ENCODE measurements at places on chromosomes 12 and 14.

- no peak for DNase-seq
Observed at GRCh38 chr14:52051871-52052270, 17.0 kb downstream of the NID2 start.

DNA sequence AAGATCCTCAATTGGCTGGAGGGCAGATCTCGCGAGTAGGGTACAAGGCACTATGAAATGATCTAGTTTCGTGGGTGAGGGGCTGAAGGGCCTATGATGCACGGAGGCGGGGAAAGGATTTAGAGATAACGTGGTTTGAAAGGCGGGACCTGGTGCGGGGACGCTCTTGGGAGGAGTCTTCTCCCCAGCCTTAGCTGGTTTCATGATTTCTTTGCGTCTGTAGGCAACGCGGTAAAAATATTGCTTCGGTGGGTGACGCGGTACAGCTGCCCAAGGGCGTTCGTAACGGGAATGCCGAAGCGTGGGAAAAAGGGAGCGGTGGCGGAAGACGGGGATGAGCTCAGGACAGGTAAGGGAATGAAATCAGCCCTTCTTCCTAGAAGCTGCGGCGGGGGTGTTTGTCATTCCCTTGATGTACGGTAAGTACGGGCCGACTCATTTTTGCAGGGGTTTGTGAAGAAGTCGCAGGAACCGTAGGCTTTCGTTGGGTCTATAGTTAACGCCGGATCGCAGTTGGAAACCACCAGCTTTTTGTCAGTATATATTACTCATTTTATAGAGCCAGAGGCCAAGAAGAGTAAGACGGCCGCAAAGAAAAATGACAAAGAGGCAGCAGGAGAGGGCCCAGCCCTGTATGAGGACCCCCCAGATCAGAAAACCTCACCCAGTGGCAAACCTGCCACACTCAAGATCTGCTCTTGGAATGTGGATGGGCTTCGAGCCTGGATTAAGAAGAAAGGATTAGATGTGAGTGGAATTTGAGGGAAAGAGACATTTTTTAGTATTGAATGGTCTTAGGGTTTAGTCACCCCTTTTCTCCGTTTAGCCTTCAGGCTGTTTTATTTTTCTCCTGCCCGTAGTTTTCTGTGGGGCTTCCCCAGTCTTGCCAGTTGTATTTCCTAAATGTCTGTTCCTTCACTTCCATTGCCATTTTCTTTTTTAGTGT lies 602 bp downstream of the APEX1 start:
- peak; percentile 56 for DNase-seq

GRCh38 chr14:94320243-94320642 lies 2.9 kb downstream of the SERPINA6 start:
- no peak for DNase-seq

GRCh38 chr12:7404275-7404674 lies 39.7 kb downstream of the CD163L1 start:
- no peak for DNase-seq

DNA sequence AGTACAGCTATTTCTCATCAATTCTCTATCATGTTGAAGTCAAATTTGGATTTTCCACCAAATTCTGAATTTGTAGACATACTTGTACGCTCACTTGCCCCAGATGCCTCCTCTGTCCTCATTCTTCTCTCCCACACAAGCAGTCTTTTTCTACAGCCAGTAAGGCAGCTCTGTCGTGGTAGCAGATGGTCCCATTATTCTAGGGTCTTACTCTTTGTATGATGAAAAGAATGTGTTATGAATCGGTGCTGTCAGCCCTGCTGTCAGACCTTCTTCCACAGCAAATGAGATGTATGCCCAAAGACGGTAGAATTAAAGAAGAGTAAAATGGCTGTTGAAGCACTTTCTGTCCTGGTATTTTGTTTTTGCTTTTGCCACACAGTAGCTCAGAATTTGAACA lies 17.2 kb upstream of the PAPLN start:
- DNase-seq: no peak

DNA sequence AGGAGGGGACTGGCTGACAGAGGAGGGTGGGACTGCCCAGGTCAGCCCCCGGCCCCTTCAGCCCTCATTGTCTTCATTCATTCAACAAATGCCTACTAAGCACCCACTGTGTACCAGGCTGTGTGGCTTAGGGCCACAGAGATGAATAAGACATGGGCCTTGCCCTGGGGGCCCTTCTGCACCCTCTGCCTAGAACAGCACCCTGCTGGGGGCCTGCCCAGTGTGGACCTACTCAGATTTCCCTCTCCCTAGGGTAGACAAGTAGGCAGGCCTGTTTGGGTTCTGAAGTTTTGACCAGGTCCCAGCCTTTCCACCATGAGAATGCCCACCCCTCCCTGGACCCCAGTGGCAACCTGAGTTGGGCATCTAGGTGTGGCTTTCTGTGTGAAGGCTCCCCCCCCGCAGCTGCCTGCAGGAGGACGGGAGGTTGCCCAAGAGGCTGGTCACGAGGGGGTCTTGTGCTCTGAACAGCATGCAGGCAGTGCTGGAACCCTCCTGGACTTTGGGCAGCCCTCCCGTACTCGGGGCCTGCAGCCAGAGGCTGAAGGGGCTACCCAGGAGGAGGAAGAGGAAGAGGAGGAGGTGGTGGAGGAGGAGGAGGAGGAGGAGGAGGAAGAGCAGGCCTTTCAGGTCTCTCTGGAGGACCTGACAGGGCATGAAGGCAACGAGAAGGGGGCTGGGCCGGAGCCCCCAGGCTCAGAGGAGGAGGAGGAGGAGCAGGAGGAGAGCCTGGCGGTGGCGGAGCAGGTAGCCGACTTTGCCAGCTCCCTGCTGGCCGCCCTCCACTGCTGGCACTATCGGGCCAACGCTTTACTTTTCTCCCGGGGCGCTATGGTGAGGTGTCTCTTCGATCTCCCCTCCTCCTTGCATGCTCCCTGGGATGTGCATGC lies 33.4 kb downstream of the PLEKHG3 start:
- no peak for DNase-seq
